Right atrium auricular region (tissue), 2 donors: ENCODE measurements at places on chromosomes 7 and 10. TPM values are rescaled to one million over a fixed set of nuclear protein-coding genes. Genes with fewer than 3 reads are reported as not detected.

CALML3 gene
- total RNA-seq = not detected

PRF1 gene
- 1.1 TPM for total RNA-seq

KLLN gene
- 0.56 TPM for total RNA-seq

EGR2 gene
- 5.9 TPM for total RNA-seq

GIMAP2 gene
- 8.3 TPM for total RNA-seq

SP4 gene
- total RNA-seq = 15.2 TPM

SFTPA1 gene
- total RNA-seq = not detected

CDHR1 gene
- total RNA-seq = 0.55 TPM

FAM237B gene
- total RNA-seq = not detected

MKI67 gene
- 4.0 TPM for total RNA-seq

GIMAP7 gene
- total RNA-seq = 12.9 TPM

CLRN3 gene
- total RNA-seq = not detected

CNPY1 gene
- total RNA-seq = not detected

MUC3A gene
- not detected for total RNA-seq

ITPRID1 gene
- not detected for total RNA-seq

AKR1C2 gene
- total RNA-seq = 47.0 TPM

GRCh38 chr7:44629829-44630522 lies 23.5 kb downstream of the OGDH start:
- peak overlapping the region; percentile 6 for H3K27ac ChIP-seq
- DNase-seq = no peak
- peaks cover 77% of the 10 kb centered on the region for H3K4me1 ChIP-seq
- no peaks in the 10 kb centered on the region for H3K27me3 ChIP-seq

GRCh38 chr10:131737543-131738395 lies 163.0 kb upstream of the PPP2R2D start:
- H3K36me3 ChIP-seq = no peaks in the 10 kb centered on the region
- DNase-seq = no peak
- no peak overlapping the region for H3K4me3 ChIP-seq
- no peaks in the 10 kb centered on the region for H3K27me3 ChIP-seq

DNA sequence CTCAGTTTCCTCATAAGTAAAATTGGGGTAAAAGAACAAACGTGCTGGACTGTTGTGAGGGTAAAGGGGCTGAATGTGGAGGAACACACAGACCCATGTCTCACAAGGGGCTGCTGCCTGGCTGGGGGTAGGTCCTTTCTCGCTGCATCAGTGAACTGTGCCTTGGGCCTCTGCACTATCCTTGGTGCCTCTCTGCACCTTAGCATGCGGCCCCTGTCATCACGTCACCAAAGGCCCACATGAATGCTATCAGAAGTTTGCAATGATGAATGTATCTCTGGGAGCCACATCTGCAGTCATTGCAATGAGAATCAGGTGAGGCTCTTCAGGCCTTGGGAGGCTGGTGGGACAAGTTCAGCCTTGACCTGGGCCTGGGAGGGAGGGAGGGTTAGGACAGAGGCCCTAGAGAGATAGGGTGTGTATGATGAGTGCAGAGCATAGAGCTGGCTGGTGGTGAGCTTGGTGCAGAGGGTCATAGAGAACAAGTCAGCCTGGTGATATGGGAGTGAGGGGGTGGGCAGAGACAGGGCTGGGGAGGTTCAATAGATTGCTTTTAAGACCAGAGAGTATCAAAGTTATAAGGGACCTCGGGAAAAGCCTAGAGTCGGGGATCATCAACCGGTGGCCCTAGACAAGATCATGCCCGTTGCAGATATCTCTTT lies 308.4 kb downstream of the RPS24 start:
- no peaks in the 10 kb centered on the region for H3K27me3 ChIP-seq
- H3K27ac ChIP-seq = no peak overlapping the region
- no peaks in the 10 kb centered on the region for H3K36me3 ChIP-seq
- no peak overlapping the region for H3K4me3 ChIP-seq
- DNase-seq = peak; percentile 34

DNA sequence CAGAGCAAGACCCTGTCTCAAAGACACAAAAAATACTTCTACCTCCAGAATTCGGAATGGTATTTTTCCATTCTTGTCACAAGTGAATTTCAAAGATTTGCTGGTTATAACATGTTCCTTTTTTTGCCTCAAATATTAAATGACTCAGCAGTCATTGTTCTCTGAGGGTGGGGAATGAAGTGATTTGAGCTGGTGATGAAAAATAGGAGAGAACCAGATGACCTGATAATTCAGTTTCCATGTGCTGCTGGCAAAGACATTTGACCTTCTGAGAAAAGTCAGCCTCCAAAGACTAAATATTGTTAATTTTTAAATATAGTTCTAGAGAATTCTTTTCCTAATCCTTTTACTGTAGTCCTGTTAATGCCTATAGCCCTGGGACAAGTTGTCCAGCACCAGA lies 78.9 kb downstream of the CACNB2 start:
- no peaks in the 10 kb centered on the region for H3K27me3 ChIP-seq
- peak overlapping the region; percentile 28 for H3K27ac ChIP-seq
- no peak for DNase-seq

- peaks cover 9% of the 10 kb centered on the region for H3K4me1 ChIP-seq
Observed at GRCh38 chr10:75685187-75685586, 253.8 kb downstream of the LRMDA start.

- H3K27me3 ChIP-seq = no peaks in the 10 kb centered on the region
- H3K27ac ChIP-seq = no peak overlapping the region
- no peaks in the 10 kb centered on the region for H3K36me3 ChIP-seq
- H3K4me1 ChIP-seq = no peaks in the 10 kb centered on the region
Observed at GRCh38 chr7:134370135-134370534, 53.4 kb upstream of the SLC35B4 start.

GRCh38 chr7:91876391-91877133 lies 3.9 kb downstream of the MTERF1 start:
- peaks cover 15% of the 10 kb centered on the region for H3K4me1 ChIP-seq
- DNase-seq = no peak
- no peak overlapping the region for H3K4me3 ChIP-seq
- no peaks in the 10 kb centered on the region for H3K27me3 ChIP-seq

- no peak for DNase-seq
- no peak overlapping the region for H3K27ac ChIP-seq
- H3K27me3 ChIP-seq = no peaks in the 10 kb centered on the region
- no peaks in the 10 kb centered on the region for H3K36me3 ChIP-seq
- no peak overlapping the region for H3K4me3 ChIP-seq
Observed at GRCh38 chr7:127366680-127367079, 25.8 kb downstream of the ZNF800 start.

DNA sequence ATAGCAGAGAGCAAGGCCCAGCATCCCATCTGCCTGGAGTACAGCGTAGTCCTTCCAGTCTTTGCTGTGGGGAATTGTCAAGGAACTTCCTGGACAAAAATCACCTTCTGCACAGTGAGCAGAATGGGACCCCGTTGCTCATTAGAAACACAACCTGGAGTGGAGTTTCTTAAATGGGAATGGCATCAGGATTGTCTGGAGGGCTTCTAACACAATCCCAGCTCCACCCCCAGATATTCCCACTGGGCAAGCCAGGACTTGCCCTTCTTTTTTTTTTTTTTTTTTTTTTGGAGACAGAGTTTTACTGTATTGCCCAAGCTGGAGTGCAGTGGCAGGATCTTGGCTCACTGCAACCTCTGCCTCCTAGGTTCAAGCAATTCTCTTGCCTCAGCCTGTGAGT lies 356.4 kb downstream of the GALNT17 start:
- no peaks in the 10 kb centered on the region for H3K36me3 ChIP-seq
- no peaks in the 10 kb centered on the region for H3K4me1 ChIP-seq
- H3K27me3 ChIP-seq = no peaks in the 10 kb centered on the region
- DNase-seq = no peak
- H3K27ac ChIP-seq = no peak overlapping the region
- H3K4me3 ChIP-seq = no peak overlapping the region

DNA sequence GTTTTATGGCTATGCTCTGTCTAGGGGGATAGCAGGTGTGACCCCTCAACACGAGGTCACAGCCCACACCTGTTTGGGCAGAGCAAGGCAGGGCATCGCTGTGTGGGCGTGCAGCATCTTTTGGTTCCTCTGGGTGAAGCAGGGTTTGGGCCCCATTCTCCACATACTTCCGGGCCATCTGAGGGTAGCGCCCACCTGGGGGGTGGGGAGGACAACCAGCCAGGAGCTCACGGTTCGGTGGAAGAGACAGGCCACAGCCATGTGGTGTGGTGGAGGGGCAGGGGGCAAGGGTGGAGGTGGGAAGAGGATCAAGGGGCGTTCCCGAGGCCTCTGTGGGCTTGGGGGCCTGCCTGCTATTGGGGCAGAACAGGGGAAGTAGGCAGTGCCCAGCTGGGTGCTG lies 2.4 kb downstream of the SH2B2 start:
- DNase-seq = no peak
- no peaks in the 10 kb centered on the region for H3K27me3 ChIP-seq
- H3K36me3 ChIP-seq = no peaks in the 10 kb centered on the region
- H3K4me1 ChIP-seq = no peaks in the 10 kb centered on the region
- no peak overlapping the region for H3K4me3 ChIP-seq

DNA sequence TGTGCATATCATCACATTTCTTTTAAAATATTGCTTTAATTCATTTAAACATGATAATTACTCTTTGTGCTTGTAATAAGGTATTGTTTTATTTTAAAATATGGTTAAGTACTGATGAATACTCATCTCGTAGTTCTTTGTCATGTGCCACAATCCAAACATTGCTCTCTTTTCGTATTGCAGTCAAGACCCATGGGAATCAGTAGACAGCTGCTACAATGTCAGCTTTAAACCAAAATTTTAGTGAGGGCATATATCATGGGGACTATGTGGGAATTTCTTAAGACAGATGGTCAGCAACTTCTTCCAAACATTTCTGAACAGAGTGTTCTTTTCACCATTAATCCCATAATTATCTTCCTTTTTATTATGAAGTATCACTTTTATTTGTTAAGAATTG lies 77.2 kb upstream of the FZD1 start:
- H3K4me1 ChIP-seq = no peaks in the 10 kb centered on the region
- H3K4me3 ChIP-seq = no peak overlapping the region
- H3K27ac ChIP-seq = no peak overlapping the region
- H3K27me3 ChIP-seq = no peaks in the 10 kb centered on the region
- H3K36me3 ChIP-seq = no peaks in the 10 kb centered on the region

DNA sequence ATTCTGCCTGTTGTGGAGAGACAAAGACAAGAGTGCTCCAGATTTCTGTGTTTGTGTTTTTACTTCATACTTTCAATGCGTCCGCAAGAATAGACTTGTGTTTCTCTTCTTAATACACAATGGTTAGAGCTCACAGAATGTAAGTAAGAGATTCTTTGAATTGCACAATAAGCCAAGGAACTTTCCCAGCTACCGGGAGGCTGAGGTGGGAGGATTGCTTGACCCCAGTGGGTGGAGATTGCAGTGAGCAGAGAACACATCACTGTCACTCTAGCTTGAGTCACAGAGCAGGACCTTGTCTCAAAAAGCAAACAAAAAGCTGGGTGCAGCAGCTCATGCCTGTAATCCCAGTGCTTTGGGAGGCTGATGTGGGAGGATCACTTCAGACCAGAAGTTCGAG lies 250.7 kb upstream of the MYO3A start:
- H3K4me3 ChIP-seq = no peak overlapping the region
- H3K36me3 ChIP-seq = no peaks in the 10 kb centered on the region
- no peak for DNase-seq
- H3K4me1 ChIP-seq = peaks cover 13% of the 10 kb centered on the region
- H3K27me3 ChIP-seq = no peaks in the 10 kb centered on the region
- no peak overlapping the region for H3K27ac ChIP-seq

DNA sequence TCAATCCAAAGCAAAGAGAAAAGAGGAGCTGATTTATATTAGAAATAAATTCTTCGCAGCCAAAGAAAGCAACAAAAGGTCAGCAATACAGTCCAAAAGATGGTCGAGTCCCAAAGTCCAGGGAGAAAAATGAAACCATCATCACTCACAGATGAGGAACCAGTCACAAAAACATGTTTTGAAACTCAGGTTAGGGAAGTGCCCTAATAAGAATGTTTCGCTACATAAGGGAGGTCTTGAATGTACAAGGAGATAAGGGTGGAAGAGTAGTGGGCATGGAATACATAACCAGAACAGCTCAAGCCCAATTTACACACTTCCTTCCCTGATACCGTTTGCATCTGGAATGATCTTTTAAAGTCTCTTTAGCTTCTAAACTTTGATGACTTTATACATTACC lies 53.6 kb downstream of the VPS41 start:
- H3K36me3 ChIP-seq = no peaks in the 10 kb centered on the region
- H3K27me3 ChIP-seq = no peaks in the 10 kb centered on the region
- no peak overlapping the region for H3K27ac ChIP-seq
- H3K4me3 ChIP-seq = no peak overlapping the region

GRCh38 chr7:75054744-75055143 lies 18.9 kb downstream of the RCC1L start:
- peaks cover 35% of the 10 kb centered on the region for H3K4me1 ChIP-seq
- H3K36me3 ChIP-seq = peaks cover 58% of the 10 kb centered on the region
- peak overlapping the region; percentile 75 for H3K27ac ChIP-seq
- peak; percentile 79 for DNase-seq
- H3K4me3 ChIP-seq = no peak overlapping the region

GRCh38 chr7:2452074-2452507 lies 24.1 kb downstream of the GRIFIN start:
- H3K27me3 ChIP-seq = no peaks in the 10 kb centered on the region
- no peak for DNase-seq
- H3K27ac ChIP-seq = no peak overlapping the region
- peak overlapping the region; percentile 45 for H3K4me3 ChIP-seq
- no peaks in the 10 kb centered on the region for H3K36me3 ChIP-seq

GRCh38 chr7:94160719-94161435 lies 156.7 kb upstream of the BET1 start:
- DNase-seq = no peak
- H3K4me3 ChIP-seq = no peak overlapping the region
- H3K27me3 ChIP-seq = no peaks in the 10 kb centered on the region
- no peaks in the 10 kb centered on the region for H3K36me3 ChIP-seq

DNA sequence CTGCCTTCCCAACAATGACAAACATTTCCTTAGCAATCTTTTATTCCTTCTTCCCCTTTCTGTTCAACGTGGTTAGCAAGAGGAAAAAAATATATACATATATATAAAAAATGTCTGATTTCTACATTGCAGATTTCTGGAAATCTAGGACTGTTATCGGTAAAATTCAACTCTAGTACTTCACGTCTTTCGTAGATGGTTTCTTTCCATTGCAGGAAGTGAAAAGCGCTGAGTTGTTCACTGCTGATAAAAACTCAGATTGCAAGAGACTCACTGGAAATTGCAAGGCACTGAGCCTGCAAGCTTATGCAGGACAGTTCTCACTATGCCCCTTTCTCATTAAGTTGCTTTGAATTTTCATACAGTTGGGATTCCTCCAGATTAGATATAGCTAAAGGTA lies 23.9 kb downstream of the KIN start:
- H3K4me1 ChIP-seq = no peaks in the 10 kb centered on the region
- no peak for DNase-seq
- no peak overlapping the region for H3K4me3 ChIP-seq

DNA sequence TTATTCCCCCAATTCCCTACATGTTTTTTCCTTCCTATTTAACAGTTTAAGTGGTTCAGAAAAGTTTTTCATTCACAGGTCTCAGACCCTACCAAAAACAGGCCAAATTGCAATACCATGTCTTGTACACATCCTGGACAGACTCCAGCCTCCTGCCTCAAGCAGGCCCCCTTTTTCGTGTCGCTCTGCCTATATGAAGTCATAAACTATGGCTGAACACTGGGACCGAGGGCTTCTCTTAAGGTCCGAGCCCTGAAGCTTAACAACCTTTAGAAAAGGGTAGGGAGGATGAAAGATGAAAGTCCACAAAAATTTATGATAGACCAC lies 1.4 kb downstream of the FBXW4 start:
- peak overlapping the region; percentile 95 for H3K4me3 ChIP-seq
- peaks cover 44% of the 10 kb centered on the region for H3K4me1 ChIP-seq
- no peak for DNase-seq
- no peaks in the 10 kb centered on the region for H3K36me3 ChIP-seq
- peak overlapping the region; percentile 98 for H3K27ac ChIP-seq
- no peaks in the 10 kb centered on the region for H3K27me3 ChIP-seq

GRCh38 chr7:38068461-38068860 lies 109.6 kb upstream of the STARD3NL start:
- no peaks in the 10 kb centered on the region for H3K27me3 ChIP-seq
- no peak overlapping the region for H3K27ac ChIP-seq
- H3K36me3 ChIP-seq = no peaks in the 10 kb centered on the region
- no peaks in the 10 kb centered on the region for H3K4me1 ChIP-seq
- H3K4me3 ChIP-seq = no peak overlapping the region
